Midbrain (tissue), 1 donor: ENCODE measurements at places on chromosomes 5 and 9.

DNA sequence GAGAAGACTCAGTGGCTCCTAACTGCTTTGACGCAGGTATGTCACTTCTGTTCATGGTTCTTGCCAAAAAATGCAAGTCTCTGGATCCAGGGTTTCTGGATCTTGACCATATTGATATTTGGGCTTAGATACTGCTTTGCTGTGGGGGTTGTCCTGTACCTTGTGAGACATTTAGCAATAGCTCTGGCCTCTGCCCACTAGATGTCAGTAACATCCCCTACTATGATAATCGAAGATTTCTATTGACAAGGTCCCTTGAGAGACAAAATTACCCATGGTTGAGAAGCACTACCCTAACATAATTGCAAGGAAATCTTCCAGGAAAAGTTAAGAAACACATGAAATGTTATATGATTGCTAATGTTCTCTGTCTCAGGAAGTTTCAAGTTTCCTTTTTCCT is 285.4 kb downstream of the TMEM232 start:
- peak; percentile 13 for DNase-seq

GRCh38 chr9:87507576-87507975 is 9.9 kb downstream of the DAPK1 start:
- DNase-seq: no peak

DNA sequence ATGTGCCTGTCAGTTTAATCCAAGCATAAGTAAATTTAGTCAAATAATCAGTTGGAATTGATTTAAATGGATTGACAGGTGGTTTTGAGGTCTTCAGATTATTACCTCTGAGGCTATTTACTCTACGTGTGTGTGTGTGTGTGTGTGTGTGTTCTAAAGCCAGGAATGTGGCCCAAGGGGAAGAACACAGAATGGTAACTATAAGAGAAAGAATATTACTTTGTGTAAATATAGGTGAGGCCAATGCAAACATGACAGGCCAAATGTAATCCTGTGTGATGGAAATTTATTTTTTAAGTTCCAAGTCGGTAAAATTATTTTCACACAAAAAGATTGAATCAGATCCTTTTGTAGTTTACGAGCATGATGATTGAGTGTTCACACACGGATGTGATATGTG is 390.0 kb downstream of the PLK2 start:
- no peak for DNase-seq

GRCh38 chr5:151347369-151347768 is at the start of gene SLC36A2:
Gene SLC36A2 (minus strand): TSS chr5:151347559. CDS start chr5:151347460, 99 bp downstream.
- no peak for DNase-seq

GRCh38 chr9:34547960-34548611 is 25.3 kb upstream of the ENHO start:
- DNase-seq: peak; percentile 72

- DNase-seq: peak; percentile 38
These were observed 1.1 kb upstream of the SMC2 start for GRCh38 chr9:104092875-104093600.

- DNase-seq: no peak
These were observed 36.9 kb downstream of the PCSK5 start for GRCh38 chr9:75927356-75927755.

DNA sequence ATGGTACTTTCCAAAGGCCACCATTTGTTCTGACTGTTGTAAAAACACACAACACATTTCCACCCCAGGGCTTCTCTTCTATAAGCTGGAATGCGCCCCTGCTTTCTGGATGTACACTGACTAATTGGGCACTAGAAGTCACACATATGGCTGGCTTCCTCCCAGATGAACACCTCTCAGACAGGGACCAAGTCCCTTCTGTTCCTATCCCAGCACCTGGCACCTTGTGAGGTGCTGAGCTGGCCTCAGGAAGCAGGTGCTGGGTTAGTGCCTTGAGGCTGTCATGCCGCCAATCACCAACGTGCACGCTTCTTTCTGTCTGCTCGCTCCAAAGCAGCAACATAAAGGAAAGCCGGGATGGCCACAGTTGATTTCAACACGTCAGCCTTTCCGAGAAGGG is 93.2 kb downstream of the FSTL4 start:
- no peak for DNase-seq

- no peak for DNase-seq
These were observed 153.5 kb upstream of the TARS1 start for GRCh38 chr5:33287242-33287641.

DNA sequence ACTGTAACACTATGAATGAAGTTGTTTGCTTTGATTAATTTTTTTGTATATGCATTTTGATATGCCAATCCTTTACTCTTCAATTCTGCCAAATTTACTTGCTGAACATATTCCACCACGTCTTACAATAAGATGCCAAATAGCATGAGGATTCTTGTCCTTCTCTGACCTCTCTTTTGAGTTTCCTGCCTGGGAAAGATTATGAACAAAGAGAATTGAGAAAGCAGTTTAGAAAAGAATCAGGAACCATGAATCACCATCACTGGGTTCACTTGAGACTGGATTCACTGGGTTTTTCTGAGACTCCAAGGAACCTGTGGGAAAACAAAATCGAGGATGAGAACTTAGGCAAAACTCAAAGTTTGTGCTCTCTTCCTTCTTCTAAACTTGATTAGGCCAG is 256.5 kb downstream of the CETN3 start:
- no peak for DNase-seq

DNA sequence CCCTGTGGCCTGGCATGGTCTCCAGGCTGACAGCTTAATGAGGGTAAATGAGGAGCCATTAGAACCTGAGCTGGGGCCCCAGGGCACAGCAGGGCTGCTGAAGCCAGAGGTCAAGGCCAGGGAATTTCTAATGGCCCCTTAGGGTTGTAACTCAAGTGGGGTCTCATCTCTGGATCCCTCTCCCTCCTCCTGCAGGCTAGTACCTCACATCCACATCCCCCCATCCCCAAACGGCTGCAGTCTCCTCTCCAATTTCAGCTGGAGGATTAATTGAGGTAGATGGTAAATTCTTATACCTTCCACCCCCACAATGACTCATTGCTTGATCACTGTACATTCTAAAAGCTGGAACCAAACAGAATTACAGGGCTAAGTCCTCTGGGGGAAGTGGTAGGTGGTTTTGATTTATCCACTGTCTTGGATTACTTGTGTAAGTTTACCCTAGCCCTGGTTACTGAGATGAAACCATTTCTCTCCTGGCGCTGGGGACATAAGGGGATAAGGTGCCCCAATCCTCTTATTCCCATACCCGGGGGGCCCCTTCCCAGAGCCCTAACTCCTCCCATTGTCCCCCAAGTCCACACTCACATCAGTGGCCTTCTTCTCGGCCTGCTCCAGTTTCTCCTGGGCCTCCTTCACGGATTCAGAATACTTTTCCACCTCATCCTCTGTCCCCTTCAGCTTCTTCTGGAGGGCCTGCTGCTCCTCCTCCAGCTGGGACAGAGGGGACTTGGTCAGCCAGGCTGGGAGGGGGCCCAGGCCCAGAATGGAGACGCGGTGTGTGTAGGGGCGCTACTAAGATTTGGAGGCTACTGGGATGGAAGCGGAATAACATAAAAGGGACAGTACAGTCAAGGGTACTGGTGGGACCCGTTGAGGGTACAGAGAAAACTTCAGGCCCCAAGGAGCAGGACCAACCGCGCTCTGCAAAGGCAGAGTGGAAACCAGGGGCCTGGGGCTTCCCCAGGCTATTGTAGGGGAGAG is 875 bp downstream of the TPM2 start:
- no peak for DNase-seq

DNA sequence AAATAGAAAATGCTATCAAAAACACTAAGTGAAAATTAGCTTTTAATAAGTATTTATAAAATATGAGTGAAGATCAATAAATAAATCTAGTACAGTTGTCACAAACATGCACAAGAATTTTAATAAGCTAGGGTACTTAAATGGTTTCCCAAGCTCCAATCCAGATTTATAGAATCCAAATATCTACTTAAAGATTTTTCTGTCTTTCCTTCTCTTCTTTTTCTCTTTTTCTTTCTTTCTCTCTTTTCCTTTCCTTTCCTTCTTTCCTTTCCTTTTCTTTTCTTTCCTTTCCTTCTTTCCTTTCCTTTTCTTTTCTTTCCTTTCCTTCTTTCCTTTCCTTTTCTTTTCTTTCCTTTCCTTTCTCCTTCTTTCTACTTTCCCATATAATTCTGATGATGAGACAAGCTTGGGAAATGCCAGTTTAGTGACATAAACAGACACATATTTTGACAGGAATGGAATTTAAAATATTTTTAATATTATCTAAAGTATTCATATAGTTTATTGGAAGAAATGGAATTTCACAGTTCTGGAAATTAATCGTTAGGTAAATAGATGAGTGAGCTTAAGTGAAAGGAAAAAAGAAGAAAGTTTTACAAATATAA is 832.8 kb downstream of the NR2F1-AS1 start:
- DNase-seq: no peak

DNA sequence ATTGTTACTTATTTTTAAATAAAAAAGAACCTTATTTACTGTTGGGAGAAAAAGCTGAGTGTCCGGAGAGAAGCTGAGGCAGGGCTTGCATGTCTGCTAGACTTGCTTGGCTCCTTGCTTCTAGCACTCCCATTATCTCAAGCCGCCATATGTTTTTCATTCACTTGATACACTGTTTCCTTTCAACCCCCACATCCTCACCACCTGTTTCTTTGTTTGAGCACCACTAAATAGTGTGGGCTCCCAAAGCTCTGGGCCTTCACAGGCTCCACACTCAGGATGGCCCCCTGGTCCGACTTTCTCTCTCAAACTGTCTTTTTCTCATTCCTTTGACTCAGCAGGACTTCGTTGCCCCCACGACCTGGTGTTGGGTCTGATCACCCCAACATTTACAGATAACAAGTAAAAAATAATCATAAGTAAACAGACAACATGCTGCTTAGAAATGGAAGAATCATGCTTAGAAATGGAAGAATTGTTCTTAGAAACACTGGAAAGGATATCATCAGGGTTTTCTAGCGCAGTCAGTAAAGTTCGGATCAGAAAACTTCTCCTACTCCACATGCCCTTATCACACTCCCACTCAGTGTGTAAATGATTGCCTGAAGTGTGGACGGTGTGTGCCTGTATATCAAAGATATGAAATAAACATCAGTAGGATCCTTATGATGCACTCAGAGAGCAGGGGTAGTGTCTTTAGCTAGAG is 58.5 kb downstream of the APTX start:
- no peak for DNase-seq

DNA sequence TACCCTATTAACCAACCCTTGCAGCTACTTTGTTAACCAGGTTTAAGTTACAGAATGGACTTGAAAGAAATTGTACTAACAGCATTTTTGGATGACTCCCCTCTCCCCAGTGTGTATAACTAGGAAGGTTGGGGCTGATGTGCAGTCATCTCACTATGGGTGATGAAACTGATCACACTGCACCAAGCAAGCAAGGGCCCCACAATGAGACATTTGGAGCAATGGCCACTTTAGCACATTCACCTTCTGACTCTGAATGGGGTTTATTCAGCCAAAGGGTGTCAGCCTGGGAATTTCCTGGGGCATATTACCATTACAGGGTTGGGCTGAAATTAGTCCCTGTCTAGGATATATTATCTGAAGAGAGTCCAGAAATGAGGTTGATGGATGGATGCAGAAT is 18.7 kb upstream of the CYFIP2 start:
- no peak for DNase-seq

DNA sequence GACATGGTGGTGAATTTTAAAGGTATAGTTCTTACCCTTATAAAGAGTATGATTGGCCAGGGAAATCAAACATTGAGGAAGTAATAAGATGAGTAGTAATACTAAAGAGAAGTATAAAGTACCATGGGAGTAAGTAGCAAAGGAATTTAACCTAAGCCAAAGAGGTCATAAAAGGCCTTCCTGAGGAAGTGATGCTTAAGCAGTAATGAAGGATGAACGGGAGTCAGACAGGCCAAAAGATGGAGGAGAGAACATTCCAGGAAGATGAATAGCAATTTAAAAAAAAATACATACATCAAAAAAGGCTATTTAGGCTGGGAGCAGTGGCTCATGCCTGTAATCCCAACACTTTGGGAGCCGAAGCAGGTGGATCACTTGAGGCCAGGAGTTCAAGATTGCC is 29.0 kb downstream of the KLHL3 start:
- DNase-seq: no peak

DNA sequence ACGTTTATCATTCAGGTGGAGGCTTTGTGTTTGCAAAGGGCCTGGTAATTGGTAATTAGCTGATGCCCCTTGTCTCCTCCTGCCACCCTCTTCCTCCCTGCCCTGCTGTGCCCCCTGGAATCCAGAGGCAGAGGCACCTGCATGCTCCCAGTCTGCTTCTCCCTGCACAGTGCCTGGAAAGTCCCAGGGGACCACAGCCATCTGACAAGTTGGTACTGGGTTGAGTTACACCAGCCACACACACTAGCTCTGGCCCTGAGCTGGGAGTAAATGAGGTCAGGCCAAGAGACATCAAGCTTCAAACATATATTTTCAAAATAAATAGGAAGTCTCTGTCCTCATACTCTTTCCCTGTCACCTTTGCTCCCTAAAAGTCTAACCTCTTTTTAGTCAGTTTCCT is 56.3 kb downstream of the INSYN2B start:
- DNase-seq: no peak

DNA sequence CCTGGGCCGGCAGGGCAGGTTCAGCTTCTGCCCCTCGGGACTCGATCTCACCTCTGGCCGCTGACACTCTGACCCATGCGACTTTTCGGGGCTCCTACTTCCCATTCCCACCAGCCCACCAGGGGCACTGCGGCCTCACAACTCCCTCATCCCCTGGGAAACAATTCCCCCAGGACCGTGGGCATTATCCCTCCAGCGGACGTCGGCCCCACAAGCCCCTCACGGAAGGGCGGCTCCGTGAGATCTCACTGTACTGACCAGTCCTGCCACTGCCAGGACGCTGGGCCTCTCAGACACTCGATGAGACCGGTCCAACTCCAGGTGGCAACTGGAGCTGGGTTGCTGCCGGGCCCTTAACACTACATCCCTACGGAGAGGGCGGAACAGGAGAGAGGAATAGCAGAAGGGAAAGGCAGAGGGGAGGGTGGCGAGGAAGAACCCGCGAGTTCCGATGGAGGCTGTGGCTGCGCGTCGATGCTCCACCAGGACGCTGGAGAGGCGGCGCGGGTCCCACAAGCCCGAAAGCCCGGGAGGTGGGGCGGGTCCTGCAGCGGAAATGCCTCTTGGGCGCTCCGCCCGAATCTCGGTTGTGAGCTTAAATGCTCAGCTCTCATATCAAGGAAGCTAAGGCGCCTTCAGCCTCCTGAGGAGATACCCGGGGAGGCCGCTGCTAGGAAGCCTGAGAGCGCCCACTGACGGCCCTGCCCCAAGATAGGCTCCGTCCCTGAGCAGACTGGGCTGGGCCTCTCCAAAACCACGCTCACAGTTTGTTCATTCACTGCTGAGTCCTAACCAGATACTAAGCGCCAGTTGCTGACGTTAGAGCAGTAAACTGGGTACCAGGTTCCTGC is 36.3 kb downstream of the VCP start:
- DNase-seq: no peak

GRCh38 chr5:30387974-30388632 is 805.4 kb upstream of the CDH6 start:
- DNase-seq: no peak

- peak; percentile 5 for DNase-seq
These were observed 101.2 kb downstream of the RAPGEF6 start for GRCh38 chr5:131533836-131534235.

DNA sequence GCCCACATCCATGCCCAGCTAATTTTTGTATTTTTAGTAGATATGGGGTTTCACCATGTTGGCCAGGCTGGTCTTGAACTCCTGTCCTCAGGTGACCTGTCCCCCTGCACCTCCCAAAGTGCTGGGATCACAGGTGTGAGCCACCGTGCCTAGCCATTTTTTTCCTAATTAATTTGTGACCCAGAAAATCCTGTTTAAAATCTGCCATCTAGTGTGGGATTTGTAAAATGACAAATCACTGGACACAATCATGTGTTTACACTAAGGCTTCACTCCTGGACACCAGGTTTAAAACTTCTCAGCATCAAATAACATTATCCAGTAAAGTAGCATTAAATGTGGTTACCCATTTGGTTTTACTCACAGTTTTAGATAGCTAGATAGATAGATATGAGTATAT is 18.6 kb upstream of the KDM4C start:
- peak; percentile 1 for DNase-seq
